ENCODE measurements at places on chromosomes 6 and 20.

GRCh38 chr6:118735320-118735719 lies 83.9 kb upstream of the CEP85L start:
- DNase-seq: no peak

DNA sequence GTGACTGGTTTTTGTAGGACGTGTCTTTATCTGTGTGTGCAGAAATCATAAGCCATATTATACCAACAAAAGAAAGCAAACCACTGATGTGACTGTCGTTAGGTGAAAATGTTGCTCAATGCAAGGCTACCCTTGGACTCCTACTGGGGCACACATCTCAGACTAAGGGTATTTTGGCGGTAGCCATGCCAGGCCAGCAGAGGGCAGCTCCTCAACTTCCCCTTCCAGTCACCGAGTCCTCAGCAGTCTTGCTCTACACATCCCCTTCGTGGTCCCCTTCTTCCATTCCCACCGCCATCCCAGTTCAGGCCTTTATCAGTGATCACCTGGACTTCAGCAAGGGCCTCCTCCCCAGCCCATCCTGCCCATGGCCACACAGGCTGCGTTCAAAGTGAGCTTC lies 113.7 kb upstream of the GGTLC1 start:
- no peak for DNase-seq

- no peak for DNase-seq
Measured at GRCh38 chr20:47338131-47338628, 18.3 kb downstream of the ZMYND8 start.

DNA sequence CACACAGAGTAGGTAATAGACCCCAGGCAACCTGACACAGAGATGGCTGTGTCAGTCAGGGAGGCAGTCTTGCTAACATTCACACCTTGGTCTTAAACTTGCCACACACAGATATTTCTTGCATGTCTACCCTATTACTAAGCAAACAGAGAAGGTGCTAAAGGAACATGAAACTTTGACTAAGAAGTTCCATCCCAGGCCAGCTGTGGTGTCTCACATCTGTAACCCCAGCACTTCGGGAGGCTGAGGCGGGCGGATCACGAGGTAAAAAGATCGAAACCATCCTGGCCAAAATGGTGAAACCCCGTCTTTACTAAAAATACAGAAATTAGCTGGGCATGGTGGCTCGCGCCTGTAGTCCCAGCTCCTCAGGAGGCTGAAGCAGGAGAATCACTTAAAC lies 222.4 kb upstream of the JARID2 start:
- no peak for DNase-seq

DNA sequence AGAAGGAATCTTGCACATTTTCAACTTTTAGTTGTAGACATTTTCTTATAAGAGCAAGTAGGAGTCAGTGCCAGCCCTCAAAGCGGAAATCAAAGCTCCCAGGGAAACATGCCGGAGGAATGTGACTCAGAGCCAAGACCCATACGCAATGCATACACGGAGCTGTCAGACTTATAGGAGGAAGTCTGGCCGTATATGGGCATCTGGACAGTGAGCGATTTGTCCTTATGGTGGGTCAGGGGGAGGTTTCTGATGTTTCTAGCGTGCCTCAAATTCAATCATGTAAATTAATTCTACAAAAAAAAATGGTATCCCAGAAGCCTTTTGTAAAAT lies 3.6 kb upstream of the CCN2 start:
- DNase-seq: no peak

GRCh38 chr20:39974966-39975501 lies 714.0 kb downstream of the MAFB start:
- no peak for DNase-seq

DNA sequence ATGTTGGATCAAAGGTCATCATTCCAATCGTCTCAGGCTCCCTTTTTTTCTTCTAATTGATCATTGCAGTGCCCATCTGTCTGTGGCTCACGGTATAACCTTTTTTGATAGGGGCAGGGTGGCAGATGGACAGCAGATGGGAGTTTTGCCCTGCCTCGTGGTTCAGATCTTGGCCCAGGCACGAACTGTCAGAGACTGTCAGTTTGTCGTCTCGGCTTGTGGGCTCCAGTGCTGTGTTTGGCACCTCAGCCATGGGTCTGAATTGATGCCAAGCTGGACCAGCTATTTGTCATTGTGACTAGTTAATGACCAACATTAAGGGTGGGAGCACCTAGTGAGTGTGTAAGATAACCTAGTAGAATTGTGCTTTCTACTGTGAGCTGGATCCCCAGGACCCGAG lies 197.6 kb downstream of the PRL start:
- DNase-seq: no peak

GRCh38 chr6:89975991-89976693 lies 81.9 kb downstream of the GJA10 start:
- no peak for DNase-seq

- no peak for DNase-seq
Measured at GRCh38 chr20:38131588-38132121, 33.4 kb downstream of the TGM2 start.

DNA sequence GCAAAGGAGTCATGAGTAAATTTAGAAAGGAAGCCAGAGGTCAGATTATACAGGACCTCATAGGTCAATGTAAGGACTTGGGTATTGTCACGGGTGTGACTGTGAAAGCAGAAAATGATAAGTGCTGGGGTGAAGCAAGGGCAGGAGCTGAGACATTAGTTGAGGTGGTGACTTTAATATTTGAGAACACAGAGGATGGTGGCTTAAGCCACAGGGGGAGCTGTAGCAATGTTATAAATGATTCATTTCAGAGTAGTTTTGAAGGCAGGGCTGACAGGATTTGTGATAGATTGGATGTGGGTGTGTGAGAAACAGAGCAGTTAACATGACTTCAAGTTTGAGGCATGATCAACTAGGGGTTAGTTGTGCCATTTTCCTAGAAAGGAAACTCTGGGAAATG lies 659.9 kb downstream of the EPM2A start:
- no peak for DNase-seq

DNA sequence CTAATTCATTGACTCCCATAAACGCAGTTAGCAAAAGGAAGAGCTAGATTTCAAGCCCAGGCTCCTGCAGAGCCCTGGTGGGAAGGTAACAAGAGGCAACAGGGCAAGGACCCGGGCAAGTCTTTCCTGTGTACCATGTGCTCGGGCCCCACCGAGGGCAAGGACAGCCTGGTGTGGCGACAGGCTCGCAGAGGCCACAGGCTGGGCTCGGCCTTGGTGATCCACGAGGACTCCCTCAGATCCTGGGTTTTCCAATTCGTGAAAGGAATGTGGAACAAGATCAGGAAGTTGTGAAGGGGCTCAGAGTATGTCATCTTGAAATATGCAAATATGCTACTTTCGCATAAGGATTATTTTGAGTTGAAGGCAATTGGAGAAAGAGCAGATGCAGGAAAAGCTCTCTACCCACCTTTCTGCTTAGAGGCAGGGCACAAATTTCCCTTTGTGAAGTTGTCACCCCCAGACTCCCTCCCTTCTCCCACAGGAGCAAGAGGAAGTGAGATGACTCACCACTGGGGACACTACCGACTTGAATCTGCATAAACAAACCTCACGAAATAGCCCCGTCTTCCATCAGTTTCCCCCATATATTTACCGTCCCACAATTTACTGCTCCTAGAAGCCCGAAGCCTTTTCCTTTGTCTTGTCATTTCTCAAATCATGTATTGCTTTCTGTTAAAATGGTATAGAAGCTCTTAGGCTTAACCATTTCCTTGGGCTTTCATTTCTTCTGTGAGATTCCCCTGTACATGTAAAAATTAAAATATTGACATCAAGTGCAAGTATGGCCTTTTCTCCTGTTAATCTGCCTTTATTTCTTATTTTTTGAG lies 79.0 kb downstream of the PSMG4 start:
- no peak for DNase-seq

DNA sequence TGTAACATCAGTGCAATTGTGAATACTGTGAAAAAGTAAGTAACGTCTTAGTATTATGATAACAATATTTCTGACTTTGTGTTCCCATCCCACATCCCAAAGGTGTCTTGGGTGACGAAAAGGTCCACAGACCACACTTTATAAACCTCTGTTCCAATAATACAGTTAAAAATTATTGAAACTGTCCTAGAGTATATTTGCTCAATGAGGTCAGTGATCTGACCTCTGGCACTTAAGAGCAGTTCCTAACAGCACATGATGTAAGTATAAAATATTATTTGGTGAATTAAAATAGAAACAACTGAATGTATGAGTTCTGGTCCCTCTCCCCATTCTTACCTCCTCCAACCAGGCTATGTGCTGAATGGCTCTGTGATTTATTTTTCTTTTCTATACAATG lies 566.4 kb upstream of the MMS22L start:
- DNase-seq: no peak

- no peak for DNase-seq
Measured at GRCh38 chr20:4427940-4428586, 293.6 kb upstream of the PRND start.

GRCh38 chr20:48772183-48772976 lies 55.4 kb downstream of the PREX1 start:
- DNase-seq: peak; percentile 21

DNA sequence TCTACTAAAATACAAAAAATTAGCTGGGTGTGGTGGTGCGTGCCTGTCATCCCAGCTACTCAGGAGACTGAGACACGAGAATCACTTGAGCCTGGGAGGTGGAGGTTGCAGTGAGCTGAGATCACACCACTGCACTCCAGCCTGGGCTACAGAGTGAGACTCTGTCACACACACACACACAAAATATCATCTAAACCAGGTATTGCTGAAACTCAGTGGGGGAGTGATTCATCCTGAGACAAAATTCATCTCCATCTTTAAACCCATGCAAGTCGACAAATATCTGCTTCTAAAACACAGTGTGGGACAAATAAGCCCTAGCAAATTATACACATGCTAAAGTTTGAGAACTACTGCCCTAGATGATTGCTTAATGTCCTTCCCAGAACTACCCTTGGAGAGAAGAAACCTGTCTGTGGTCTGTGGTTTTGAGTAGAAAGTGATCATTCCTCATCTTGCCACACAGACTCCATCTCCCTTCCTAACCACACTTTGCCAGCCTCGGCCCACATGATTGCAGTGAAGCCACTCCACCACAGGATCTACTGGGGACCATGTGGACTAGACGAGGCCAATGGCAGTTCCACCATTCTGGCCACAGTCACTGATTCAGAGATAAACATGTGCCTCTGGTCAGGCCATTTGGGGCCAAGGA lies 130.3 kb downstream of the OPRM1 start:
- DNase-seq: peak; percentile 21

- no peak for DNase-seq
Measured at GRCh38 chr6:167031082-167031709, 32.0 kb downstream of the CEP43 start.

- DNase-seq: no peak
Measured at GRCh38 chr20:54221353-54221752, 13.5 kb downstream of the PFDN4 start.

- no peak for DNase-seq
Measured at GRCh38 chr20:10826111-10826510, 152.3 kb upstream of the JAG1 start.

DNA sequence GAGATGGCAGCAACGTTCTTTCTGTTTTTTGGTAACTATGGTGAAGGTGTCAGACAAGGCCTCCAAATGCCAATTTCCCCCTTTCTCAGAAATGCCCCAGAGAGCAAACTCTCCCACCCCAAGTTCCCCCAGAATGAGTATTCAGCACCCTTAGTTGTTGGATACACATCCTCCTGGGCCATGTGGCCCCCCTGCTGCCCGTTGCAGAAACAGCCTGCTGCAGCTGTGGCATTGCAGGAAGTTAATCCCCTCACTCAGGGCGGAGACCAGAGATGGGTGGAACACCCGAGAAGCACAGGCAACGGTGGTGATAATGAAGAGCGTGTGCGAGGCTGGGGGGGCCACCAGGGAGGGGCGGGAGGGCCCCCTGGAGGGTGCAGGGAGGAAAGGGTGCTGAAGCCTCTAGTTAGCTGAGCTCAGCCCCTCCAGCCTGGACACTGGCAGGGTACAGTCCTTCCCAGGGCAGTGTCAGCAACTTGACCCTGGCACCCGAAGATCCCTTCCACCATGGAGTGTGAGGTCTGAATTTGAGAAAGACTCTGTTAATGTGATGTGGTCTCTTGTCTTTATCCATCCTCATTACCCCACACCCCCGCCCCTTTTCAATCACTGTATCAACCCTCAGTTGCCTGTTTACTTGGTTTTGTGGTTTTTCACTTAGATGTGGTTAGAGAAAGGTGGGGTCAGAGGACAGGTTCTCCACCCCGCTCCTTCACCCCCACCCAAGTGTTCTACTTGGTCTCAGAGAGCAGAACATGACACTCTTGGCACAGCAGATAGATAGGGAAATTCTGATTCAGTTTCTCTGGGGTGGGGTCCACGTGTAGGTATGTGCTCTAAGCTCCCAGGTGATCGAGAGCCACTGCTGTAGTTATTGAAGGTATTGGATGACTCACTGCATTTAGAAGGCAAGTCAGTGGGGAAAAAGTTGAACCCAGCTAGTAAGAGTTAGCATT lies 208.8 kb upstream of the SUPT3H start:
- no peak for DNase-seq

- DNase-seq: no peak
Measured at GRCh38 chr6:118216751-118217150, 309.7 kb downstream of the SLC35F1 start.

DNA sequence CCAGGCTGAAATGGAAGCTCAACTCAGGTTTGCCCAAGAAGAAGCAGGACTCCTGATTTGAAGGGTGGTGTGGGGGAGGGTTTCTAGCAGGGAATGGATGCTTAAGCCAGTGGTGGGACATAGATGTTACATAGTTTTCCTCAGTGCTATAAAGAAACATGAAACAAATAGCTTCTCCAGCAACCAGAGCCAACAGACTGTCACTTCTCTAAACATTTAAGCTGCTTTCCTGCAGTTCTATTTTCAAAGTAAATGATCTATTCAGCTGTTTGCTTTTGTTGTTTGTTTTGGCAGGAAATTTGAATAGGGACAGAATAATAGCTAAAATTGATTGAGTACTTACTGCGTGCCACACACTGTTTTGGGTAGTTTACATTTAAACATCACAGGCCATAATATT lies 169.0 kb downstream of the UST start:
- DNase-seq: no peak

DNA sequence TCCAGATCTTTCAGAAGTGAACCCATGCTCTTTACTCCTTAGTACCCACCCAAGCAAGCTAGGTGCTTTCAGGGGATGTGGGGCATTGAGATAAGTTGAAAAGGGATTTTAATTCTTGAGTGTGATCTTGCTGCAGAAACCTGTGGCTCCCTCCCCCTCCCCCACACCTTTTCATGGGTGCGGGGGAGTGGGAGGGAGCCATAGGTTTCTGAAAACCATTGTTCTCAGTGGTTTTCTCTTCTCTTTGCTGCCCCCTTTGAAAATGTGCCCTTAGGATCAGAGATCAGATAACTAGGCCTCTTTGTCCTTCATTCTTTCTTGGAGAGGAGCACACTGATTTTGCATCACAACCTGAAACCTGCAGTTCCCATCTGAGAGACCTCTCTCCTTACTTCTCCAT lies 2.4 kb downstream of the PCSK2 start:
- no peak for DNase-seq

Data from hippocampal formation (tissue), 2 donors.